ENCODE measurements at places on chromosomes 11 and 22.

- DNase-seq: no peak
These were observed 33.1 kb upstream of the MRGPRX1 start for GRCh38 chr11:18972336-18972735.

GRCh38 chr11:62256281-62256680, 13.7 kb upstream of the SCGB2A2 start:
- no peak for DNase-seq

DNA sequence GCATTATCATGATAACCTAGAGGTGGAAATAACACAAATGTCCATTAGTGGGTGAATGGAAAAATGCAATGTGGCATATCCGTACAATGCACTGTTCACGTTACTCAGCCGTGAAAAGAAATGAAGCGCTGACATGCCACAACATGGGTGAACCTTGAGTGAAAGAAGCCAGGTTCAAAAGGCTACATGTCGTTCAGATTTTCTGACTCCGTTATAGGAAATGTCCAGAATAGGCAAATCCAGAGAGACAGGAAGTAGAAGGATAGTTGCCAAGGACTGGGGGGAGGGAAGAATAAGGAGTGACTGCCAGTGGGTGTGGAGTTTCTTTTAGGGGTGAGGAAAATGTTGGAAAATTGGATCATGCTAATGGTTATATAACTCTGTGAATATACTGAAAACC, 133.8 kb downstream of the ATXN10 start:
- DNase-seq: no peak

DNA sequence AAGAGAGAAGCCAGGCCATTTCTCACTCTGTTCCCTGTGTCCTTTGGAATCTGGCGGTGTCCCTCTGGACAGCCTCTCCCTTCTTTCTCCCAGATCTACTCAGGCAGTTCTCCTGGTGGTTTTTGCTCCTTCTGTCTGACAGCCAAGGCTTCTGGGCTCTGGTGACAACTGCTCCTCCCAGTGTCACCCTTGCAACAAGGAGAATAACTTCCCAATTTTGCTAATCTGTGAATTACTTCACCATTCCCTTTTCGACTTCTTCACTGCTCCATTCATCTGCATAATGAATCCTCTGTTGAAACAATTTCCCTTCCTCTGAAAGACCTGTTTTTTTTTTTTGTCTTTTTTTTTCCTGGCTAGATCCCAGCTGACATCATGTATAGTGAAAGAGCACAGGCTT, 56.3 kb upstream of the PDE3B start:
- DNase-seq: no peak

- no peak for DNase-seq
These were observed 87.1 kb upstream of the LINC01488 start for GRCh38 chr11:69394234-69394868.

DNA sequence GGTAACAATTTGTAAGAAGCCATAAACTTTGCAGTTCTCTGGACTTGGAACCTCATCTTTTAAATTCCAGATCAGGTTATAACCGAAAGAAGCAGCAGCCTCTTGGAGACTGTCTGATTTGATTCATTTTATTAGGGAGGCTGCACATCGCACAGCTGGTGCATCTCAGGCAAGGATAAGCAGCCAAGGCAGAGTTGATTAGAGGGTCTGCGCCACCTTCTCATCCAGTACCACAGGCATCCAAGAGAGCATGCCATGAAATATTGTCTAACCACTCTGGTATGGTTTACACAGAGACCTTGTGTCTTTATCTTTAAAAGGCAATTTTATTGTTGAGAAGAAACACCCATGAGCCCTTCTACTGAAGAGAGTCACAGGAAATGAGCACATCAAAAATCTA, 16.2 kb upstream of the CWF19L2 start:
- no peak for DNase-seq

DNA sequence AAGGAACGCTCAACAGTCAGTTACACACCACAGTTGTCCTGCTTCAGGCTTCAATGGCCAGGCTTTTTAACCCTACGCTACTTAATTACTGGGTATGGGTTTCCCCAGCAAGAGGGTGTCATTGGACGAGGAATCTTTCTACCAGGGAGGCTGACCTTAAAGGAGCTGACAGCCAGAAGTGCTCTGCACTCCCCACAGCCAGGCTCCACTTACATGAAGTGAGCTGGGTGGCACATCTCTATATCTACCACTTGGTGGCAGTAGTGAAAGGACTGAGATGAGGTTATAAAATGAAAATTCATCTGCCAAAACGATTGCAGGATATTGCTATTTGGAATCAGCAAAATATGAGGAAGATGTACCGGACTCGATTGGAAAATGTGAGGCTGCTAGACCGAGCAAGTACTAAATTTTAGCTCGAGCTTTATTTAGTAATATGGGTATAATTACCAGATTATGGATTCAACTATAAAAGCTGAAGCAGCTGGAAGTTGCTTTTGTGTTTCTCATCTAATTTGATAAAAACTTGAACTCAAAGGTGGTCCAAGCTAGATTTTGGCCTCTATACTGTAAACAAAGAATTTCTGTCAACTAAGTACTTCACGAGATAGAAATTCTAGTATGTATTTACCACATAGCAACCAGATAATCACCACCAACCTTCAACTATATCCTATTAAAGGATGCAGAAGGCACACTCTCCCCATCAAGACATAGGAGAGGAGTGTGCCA, 53.9 kb upstream of the CEP126 start:
- DNase-seq: peak; percentile 5

DNA sequence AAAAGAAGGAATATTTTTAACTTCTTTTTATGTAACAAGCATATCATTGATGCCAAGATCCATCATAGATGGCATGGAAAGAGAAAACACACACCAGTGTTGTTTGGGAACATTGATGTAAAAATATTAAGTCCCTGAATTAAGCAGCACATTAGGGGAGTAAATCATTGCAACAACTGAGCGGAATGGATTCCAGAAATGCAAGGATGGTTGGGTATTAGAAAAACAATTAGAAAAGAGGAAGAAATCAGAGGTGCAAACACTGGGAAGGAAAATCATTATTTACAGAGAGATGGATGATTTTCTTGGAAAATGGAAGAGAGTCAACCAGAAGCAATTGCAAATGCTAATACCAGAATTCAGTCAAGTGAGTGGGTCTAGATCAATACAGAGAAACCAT, 8.1 kb downstream of the SMIM38 start:
- no peak for DNase-seq

DNA sequence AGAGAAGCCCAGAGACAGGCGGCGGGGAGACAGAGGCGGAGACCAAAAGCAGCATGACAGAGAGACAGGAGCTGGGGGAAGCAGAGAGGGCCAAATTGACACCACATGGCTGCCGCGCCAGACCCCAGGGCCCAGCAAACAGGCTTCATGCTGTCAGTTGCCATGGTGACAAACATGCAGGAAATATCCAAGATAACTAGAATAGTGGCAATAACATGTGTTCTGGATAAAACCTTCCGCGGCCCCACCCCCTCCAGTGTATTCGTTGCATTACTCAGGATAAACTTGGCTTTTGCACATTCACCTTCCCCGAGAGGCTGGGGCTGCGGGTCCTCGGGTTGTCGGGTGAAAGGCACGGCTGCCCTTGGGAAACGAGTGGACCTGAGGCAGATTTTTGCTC, 49.9 kb upstream of the CDON start:
- no peak for DNase-seq

DNA sequence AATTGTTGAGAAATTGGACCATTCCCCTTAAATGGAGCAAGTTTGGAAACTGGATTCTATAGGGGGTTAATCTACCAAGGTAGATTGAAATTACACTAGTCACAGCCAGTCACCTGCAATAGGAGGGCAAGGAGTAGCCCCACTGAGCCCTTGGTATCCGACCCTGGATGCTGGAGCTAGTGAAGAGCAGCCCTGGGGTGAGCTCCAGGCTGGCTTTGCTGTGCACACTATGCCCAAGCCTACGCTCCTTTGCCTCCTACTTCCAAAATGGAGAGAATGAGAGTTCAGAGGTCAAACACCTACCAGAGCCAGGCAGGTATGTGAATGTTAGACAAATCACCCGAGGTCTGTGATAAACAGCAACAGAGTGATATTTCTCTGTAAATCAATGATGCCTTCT, 23.7 kb downstream of the SNU13 start:
- DNase-seq: no peak

GRCh38 chr11:90646706-90647105, 423.9 kb upstream of the CHORDC1 start:
- DNase-seq: no peak

GRCh38 chr11:65148657-65149056, 14.3 kb upstream of the SYVN1 start:
- DNase-seq: no peak
